ENCODE measurements at places on chromosomes 1 and 21.

- DNase-seq: no peak
Measured at GRCh38 chr1:26923711-26924110, 2.2 kb downstream of the NUDC start.

DNA sequence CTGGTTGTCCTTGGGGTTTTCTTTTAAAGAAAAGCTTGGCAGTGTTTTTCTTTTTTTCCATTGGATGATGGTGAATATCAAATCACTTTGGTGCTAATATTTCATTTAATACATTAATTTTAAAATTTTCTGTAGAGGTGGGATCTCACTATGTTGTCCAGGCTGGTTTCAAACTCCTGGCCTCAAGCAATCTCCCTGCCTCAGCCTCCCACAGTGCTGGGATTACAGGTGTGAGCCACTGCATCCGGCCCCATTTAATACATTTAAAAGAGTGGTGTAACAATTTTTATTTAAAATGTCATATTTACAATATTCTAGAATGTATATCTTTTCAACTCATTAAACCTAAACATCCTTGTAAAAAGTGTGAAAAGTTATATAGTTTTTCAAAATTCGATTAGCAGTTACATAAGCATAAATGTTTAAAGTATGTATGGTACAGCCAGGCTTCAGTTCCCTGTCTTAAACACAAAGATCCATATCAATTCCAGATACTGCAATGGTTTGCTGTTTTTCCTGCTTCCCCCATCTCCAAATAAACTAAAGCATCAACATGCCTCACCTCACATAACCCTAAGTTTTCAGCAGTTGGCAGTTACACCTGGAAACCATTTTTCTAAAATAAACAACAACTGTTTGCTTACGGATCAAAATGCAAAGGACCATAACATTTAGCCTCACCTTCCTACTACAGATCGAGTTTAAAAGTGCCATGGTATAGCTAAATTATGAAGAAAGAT, 8.9 kb upstream of the LGALS8 start:
- DNase-seq: peak; percentile 10

DNA sequence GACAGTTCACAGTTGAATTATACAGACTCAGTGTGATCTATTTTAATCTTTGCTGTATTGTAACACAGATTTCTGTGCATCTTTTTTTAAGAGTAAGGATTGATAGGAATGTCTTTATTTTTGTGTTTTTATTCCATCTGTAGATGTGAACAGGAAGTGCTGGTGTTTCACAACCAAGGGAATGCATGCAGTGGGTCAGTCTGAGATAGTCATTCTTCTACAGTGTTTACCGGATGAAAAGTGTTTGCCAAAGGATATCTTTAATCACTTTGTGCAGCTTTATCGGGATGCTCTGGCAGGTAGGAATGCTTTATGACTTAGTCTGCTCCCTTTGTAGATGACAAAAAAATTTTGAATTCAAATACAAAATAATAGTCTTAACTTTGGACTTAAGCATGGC, 84.5 kb downstream of the CC2D1B start:
- DNase-seq: no peak

- no peak for DNase-seq
Measured at GRCh38 chr21:38938343-38938742, 132.6 kb downstream of the ETS2 start.

DNA sequence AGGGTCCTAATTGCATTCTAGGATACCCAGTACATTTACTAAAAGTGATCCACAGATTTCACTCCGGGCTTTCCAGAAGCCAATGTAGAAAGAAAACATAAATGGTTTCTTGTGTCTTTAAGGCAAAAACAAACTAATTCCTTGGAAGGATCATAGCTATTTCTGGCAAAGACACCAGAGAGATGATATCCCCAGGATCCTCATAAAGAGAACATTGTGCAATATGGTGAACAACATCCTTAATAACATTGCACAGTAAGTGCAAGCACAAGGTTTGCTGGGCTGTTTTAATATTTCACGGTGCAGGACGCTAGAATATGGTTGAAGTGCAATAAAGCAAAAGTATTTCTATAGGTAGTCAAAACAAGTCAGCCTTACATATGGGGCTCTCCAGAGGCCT, 83.0 kb downstream of the NTPCR start:
- no peak for DNase-seq

DNA sequence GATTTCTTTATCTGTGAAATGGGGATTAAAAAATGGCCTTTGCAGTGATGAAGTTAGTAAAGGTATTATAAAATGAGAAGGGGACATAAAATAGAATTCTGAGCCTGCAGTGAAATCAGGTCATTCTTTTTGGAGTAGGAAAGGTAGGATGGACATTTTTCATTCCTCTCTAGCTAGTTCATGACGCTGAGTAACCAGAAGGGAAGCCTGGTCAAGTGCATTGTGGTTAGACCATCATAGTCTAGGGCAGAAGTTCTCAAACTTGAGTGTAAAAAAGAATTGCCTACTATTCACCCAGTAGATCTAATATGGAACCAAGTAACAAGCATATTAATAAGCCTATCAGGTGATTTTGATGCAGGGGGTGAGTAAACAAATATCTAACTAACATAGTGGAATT, 50.8 kb downstream of the TGFB2 start:
- no peak for DNase-seq

- no peak for DNase-seq
Measured at GRCh38 chr1:159985473-159985872, 31.4 kb upstream of the SLAMF9 start.

DNA sequence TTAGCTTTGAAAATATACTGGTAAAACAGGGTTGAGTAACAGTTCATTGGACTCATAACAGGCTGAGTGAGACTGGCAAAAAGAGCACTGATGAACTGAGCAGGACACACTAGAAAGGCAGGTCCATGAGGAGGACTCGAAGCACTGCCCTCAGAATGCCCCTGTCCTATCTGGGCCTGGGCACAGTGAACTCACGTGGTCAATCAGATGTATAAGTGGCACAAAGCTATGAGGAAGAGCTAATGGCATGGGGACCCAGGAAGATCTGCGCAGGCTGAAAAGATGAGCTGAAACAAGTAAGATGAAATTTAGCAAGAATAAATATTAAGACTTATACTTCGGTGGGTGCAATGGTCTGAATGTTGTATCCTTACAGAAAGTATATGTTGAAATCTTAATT, 9.2 kb upstream of the RGS7 start:
- no peak for DNase-seq

Measured in NCI-H2171 (cell line).